ENCODE measurements at places on chromosomes 1 and 21. TPM values are rescaled to one million over a fixed set of nuclear protein-coding genes. Genes with fewer than 3 reads are reported as not detected.

SELE gene
- not detected for total RNA-seq

DNAI4 gene
- 3.1 TPM for total RNA-seq

HDAC1 gene
- 157 TPM for total RNA-seq

KLHDC9 gene
- total RNA-seq, result 5.7 TPM

PTPRF gene
- total RNA-seq, result 2.2 TPM

OLIG2 gene
- not detected for total RNA-seq

DNA sequence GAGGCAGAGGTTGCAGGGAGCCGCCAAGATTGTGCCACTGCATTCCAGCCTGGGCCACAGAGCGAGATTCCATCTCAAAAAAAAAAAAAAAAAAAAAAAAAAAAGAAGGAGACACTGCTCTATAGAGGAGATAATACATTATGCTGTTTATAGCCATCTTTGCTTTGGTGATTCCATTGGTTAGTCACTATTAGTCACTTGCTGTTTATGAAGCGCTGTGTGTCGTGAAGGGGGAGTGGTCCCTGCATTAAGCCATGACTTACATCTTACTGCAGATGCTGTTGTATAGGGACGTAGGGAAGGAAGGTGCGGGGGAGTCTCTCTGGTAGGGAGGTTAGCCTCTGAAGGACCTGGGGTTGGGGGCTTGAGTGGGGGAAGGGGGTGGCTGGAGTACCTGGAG lies 48.3 kb downstream of the HUNK start:
- no peak overlapping the region for H3K27ac ChIP-seq
- H3K36me3 ChIP-seq, result no peaks in the 10 kb centered on the region
- DNase-seq, result no peak
- no peak overlapping the region for H3K4me3 ChIP-seq

DNA sequence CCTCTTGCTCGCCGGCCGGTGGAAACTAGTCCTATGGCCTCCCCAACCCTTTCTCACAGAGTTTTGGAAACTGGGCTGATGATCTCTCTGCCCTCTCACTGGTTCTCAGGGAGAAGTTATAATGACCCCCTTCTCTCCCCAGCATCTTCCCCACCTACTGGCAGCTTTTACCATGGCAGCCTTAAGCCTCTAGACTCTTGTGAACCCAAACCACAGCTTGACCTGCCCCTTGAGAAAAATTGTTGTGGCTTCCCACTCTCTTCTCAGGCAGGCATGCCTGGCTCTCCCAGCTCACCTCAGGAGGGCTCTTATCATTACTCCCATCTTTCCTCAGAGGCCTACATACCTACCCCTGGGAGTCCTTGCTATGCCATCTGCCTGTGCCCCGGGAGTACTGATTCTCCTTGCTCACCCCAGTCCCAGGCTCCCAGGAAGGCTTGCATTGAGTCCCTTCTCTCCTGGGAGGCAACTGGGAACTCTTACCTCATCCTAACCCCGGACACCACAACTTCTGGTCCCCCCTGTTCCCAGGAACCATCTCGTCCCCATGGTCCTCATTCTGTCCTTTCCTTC lies 1.6 kb downstream of the NSUN4 start:
- peaks cover 31% of the 10 kb centered on the region for H3K36me3 ChIP-seq
- peak; percentile 8 for DNase-seq
- no peaks in the 10 kb centered on the region for H3K27me3 ChIP-seq

DNA sequence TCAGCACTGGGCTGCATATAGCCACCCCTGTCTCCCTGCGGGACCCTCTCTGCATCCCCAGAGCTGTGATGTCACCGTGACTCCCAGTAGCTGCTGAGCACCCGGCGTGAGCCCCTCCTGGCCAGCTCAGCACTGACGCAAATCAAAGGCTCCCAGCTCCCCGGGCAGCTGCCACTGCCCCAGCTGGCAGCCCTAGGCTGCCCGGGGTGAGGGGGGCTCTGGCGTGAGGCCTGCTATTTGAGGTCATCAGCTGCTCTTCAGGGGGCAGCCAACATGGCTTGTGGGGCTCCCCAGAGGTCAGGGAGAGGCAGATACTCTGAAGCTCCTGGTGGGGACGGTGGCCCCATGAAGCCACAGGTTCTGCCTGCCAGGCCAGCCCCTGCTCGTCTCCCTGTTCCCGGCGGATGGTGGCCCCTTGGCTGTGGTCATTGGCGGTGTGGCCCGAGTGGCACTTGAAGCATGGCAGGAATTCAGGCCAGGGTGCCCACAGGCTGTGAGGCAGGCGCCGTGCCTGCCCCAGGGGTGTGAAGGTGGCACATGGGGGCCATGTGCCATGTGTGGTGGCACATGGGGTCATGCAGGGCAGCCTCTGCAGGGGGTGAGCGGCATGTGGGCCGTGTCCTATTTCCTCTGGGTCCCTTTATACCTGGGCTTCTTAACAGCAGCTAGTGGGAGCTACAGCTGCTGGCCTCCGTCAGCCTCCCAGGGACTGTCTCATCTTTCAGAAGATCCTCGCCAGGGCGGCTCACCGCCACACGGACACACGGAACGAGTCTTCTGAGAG lies 85.4 kb downstream of the SIK1 start:
- peaks cover 10% of the 10 kb centered on the region for H3K4me1 ChIP-seq
- no peak overlapping the region for H3K4me3 ChIP-seq
- no peak for DNase-seq
- H3K27me3 ChIP-seq, result no peaks in the 10 kb centered on the region
- H3K36me3 ChIP-seq, result peaks cover 10% of the 10 kb centered on the region

DNA sequence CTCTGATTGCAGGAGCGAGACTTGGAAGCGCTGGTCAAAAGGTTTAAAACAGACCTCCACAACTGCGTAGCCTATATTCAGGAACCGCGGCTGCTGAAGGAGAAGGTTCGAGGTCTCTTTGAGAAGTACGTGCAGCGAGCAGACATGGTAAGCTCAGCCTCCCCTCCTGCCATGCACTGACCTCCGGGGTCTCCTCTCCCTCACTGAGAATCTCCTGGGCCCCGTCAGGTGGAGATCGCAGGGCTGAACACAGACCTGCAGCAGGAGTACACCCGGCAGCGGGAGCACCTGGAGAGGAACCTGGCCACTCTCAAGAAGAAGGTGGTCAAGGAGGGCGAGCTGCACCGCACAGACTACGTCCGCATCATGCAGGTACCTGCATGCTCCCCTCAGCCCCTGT lies 35.5 kb upstream of the TMEM125 start:
- no peaks in the 10 kb centered on the region for H3K27me3 ChIP-seq
- H3K27ac ChIP-seq, result no peak overlapping the region
- DNase-seq, result no peak
- no peaks in the 10 kb centered on the region for H3K4me1 ChIP-seq

DNA sequence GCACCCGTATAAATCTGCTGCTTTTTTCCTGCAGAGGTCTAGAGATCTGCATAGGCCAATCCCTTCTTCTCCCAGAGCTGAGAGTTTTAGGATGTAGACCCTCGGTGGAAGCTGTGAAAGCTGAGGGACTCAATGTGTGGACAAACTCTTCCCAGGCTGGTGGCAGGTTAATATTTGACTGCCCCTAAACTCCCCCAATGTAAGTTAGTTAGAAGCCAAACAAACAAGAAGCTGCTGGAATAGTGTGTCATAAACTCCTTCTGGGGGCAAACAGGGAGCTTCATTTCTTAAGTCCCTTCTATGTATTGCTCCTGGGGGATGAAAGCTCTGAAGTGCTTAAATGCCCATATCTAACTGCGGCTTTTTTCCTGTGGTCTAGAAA lies 72.3 kb downstream of the SCMH1 start:
- no peaks in the 10 kb centered on the region for H3K27me3 ChIP-seq
- H3K4me1 ChIP-seq, result peaks cover 11% of the 10 kb centered on the region
- H3K27ac ChIP-seq, result no peak overlapping the region
- H3K4me3 ChIP-seq, result no peak overlapping the region
- DNase-seq, result no peak

GRCh38 chr1:19577561-19577960 lies 66.5 kb upstream of the NBL1 start:
- no peaks in the 10 kb centered on the region for H3K36me3 ChIP-seq
- peaks cover 18% of the 10 kb centered on the region for H3K4me1 ChIP-seq
- no peaks in the 10 kb centered on the region for H3K27me3 ChIP-seq
- no peak overlapping the region for H3K4me3 ChIP-seq
- H3K27ac ChIP-seq, result no peak overlapping the region
- no peak for DNase-seq

GRCh38 chr1:36420409-36420808 lies 22.7 kb upstream of the LSM10 start:
- no peak for DNase-seq
- peak overlapping the region; percentile 94 for H3K27ac ChIP-seq
- H3K4me1 ChIP-seq, result peaks cover 14% of the 10 kb centered on the region
- no peaks in the 10 kb centered on the region for H3K36me3 ChIP-seq

DNA sequence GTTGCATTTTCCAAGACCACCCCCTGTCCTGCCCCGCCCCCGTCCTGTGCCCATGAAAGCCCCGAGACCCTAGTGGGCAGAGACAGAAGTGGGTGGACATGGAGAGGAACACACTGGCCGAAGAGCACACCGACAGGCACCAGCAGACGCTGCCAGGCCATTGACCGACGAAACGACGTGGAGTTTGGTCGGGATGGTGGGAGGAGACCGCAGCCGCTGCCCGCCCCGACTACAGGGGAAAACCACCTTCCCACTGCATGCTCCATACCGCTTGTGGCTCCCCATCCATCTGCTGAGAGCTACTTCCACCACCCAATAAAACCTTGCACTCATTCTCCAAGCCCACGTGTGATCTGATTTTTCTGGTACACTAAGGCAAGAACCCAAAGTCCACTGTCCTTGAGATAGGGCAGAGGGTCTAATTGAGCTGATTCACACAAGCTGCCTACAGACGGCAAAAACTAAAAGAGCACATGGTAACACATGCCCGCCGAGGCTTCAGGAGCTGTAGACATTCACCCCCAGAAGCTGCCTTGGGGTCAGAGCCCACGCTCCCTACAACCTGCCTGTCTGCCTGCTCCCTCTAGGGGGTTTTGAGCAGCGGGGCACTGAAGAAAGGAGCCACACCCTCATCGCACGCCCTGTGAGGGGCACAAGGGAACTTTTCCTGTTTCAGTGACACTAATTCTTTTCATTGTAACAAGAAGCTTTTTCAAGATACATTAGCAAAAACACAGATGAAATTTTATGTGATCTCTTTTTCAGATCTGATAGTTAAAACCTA lies 81.2 kb upstream of the RAB3GAP2 start:
- no peak overlapping the region for H3K27ac ChIP-seq
- H3K36me3 ChIP-seq, result no peaks in the 10 kb centered on the region
- H3K27me3 ChIP-seq, result no peaks in the 10 kb centered on the region

GRCh38 chr1:2874607-2875480 lies 73.4 kb upstream of the TTC34 start:
- H3K27ac ChIP-seq, result no peak overlapping the region
- no peak overlapping the region for H3K4me3 ChIP-seq
- DNase-seq, result no peak
- H3K36me3 ChIP-seq, result peaks cover 5% of the 10 kb centered on the region
- H3K4me1 ChIP-seq, result no peaks in the 10 kb centered on the region

DNA sequence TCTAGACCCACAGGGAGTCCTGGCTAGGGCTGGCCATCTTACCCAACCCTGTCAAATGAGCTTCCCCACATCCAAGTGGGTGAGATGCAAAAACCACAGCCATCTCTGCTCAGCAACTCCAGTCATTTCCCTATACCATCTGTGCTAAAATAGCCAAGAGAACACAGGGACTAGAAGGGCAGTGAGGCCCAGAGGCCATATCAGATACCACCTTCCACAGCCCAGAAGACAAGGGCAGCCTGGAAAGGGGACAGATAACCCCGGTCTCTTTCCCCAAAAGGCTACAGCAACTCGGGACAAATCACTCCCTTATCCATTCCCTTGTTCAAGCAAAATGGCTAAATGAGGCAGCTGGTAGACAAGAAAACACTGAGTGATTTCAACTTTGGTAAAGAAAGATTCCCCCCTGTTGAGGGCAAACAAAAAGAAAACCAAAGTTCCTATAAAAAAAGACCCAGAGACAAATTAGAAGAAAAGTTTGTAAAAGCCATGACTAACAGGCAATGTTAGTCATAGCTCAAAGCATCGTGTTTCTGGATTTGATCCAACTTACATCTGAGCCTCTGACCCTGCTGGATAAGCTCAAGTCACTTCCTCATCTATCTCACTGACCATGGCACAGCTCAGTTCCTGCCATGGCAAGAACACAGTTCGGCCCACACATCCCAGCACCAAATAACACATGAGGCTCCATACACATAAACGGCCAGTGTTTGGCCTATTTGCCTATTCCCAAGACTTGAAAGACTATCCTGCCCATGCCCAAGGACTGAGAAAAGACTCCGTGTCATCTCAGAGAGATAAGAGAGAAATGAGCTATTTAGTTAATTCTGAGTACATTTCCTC lies 3.1 kb downstream of the LAMB3 start:
- no peak for DNase-seq
- peaks cover 58% of the 10 kb centered on the region for H3K4me1 ChIP-seq
- H3K36me3 ChIP-seq, result no peaks in the 10 kb centered on the region
- H3K27me3 ChIP-seq, result peaks cover 9% of the 10 kb centered on the region

DNA sequence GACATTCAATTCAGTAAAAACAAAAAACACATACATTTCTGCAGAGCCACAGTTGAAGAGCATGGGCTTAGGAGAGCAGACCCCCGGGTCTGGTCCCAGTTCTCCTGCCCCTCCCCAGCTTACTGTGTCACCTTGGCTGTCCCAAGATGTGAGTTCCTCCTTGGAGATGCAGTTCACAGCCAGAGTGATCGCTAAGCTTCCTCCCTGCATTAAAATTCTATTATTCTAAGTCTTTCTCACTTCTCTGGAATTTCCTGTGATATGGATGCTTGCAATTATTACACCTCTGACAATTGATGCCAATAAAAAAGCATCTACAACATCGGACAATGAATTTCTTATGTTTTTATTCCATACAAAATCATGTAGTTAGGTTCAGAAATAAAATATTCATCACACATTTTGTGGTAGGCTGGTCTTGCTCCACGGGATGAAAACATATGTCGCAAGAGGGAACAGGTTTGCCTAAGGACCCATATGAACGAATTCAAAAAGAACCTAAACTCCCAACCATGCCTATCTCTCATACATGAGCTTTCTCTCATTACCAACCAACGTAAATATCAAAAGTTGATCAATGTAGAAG lies 328.5 kb upstream of the RUNX1 start:
- peaks cover 5% of the 10 kb centered on the region for H3K27me3 ChIP-seq
- H3K4me1 ChIP-seq, result peaks cover 6% of the 10 kb centered on the region
- H3K36me3 ChIP-seq, result no peaks in the 10 kb centered on the region
- DNase-seq, result no peak

- H3K27ac ChIP-seq, result peak overlapping the region; percentile 83
- H3K36me3 ChIP-seq, result peaks cover 13% of the 10 kb centered on the region
- peak overlapping the region; percentile 83 for H3K4me3 ChIP-seq
- H3K4me1 ChIP-seq, result peaks cover 56% of the 10 kb centered on the region
Measured at GRCh38 chr1:59046730-59047157, 250.2 kb upstream of the FGGY start.

GRCh38 chr1:13628711-13629110 lies 45.1 kb downstream of the PDPN start:
- H3K27me3 ChIP-seq, result peaks cover 3% of the 10 kb centered on the region
- H3K4me3 ChIP-seq, result no peak overlapping the region

DNA sequence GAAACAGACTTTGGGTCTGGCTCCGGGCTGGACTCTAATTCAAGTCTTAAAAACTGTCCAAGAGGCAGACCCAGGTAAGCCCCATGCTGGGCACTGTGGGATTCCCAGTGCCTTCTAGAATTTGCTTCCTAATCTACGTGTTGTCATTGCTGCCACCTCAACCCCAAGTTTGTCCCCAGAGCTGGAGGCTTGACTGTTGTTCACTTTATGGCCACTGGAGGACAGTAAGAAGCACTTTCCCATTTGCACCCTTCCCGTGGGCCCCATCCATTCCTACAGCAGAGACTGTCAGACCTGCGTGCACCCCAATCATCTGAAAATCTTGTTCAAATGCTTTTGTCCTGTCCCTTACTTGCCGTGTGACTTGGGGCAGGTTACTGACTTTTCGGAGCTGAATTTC lies 29.4 kb upstream of the VASH2 start:
- H3K27ac ChIP-seq, result no peak overlapping the region
- peaks cover 13% of the 10 kb centered on the region for H3K27me3 ChIP-seq
- DNase-seq, result no peak
- H3K4me3 ChIP-seq, result no peak overlapping the region

Data from activated T-cell treated with anti-CD3 and anti-CD28 coated beads, Interleukin-2, amount 50 U/mL, for 72 hours (primary cell).